ENCODE measurements at places on chromosomes 1 and 21. TPM values are rescaled to one million over a fixed set of nuclear protein-coding genes. Genes with fewer than 3 reads are reported as not detected.

- no peak for DNase-seq
These were observed 77.9 kb upstream of the LPGAT1 start for GRCh38 chr1:211908453-211908852.

GRCh38 chr1:17561247-17561548 is 21.7 kb downstream of the ARHGEF10L start:
- peak; percentile 12 for DNase-seq

GRCh38 chr1:214698559-214698958 is 95.6 kb downstream of the CENPF start:
- no peak for DNase-seq

GRCh38 chr1:43308635-43309404 is 8.0 kb downstream of the TIE1 start:
- DNase-seq, result no peak

SLC1A7 gene
- 2.4 TPM for total RNA-seq

GRCh38 chr1:245770156-245770555 is 615.4 kb downstream of the KIF26B start:
- DNase-seq, result peak; percentile 51

DNA sequence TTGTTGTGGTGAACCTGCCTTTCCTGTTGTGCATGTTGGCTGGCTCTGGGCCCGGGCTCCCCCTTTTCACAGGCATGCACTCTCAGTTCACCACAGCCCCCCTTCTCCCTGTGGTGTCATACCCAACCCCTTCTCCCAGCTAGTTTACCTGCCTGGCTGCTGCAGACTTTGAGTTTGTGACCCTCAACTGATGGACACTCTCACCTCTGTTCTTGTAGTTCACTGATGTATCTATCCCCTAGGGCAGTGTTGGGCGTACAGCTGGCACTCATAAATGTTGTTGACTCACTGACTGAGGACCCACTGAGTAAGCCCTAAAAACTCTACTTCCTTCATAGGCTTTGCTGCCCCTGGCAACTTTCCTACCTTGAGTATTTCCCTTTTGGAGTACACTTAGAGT is 54.9 kb downstream of the WDR64 start:
- DNase-seq, result peak; percentile 6

DNA sequence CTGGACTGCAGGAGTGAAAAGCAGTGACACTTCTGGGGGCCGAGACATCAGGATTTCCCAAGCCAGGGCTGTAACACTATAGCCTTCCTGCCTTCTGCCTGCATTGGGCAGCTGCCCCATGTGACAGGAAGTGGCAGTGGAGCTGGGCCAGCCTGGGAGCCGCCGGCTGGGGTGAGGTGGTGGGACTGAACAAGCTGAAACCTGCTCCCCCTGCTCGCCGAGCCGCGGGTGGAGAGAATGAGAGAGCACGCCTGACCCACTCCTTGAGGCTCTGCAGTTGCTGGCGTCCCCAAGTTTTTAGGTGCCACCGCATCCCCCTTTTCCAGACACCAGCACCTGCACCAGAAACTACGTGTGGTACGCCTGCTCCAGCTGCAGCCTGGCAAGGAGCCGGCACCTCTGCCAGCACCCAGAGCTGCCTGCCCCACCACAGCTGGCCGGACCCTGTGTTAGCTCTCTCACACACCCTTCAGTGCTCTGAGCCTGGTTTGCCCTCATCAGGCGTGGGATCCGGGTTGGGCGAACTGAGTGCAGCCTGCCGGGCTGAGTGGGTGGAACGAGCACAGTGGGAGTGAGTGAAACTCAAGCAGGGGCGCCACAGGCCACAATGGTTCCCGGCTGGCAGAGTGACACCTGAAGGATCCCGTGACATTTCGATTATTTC is 119.4 kb downstream of the AKT3 start:
- no peak for DNase-seq

DNA sequence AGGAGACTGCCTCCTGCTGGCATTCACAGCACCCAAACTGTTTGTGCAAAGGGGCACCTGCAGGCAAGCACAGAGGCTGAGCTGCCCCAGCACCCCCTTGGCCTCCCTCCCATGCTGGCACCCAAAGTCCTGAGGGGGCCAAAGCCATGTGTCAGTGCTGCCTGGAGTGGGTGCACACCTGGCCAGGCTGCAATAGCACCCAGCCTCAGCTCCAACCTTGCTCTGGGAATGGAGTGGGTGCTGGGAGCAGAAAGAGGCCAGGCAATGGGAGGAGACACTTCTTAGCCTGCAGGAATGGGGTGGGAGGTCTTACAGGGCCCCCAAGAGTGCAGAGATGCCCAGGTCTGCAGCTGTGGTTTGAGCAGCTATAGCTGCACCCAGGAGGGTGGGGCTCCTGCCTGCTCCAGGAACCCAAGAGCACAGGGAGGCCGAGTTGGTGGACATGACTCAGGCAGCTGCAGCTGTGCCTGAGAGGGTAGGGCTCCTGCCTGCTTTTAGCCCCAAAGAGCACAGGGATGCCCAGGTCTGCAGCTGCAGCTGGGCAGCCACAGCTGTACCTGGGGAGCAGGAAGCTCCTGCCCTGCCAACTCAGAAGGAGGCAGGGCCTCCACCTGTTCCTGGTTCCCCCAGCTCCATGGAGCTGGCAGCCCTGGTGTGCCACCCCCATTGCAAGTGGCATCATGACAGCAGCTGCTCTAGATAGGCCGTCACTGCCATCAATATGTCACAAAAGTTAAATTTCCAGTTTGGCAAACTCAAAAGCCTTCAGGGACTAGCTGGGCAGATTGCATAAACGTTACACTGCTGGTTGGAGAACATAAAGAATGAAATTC is 5.3 kb upstream of the CHD1L start:
- DNase-seq, result no peak

DNA sequence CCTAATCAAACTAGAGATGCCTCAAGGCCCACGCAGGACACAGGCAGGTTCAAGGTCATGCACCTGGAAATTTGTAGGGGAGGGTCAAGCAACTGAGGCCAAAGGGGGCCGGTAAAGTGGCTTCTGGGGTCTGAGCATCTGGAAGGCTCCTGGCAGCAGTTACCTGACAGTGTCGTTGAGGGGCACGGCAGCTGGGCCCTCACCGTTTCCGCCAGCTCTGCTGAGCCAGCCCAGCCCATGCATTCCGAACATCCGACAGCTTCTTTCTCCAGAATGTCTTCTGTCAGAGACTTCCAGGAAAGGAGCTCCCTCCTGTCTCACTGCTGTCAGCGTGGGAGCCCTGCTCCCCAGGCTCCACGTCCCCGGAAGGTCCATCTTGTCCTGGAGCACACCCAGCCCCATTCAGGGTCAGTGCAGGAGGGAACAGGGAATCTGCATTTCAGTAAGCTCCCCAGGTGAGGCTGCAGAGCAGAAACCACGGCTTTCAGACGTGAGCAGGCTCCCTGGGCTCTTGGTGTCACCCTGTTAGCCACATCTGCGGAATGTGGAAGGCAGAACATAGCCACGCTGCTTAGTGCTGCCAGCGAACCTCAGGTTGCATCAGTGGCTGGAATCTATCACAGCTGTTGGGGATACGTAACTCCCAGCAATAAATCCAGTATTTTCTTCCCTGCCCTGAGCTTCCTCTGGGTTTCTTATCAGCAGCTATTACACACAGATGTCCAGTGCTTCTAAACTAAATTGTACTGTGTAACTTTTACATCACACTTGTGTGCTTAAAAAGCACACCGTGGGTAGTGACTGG is 36.3 kb upstream of the FAM3B start:
- DNase-seq, result peak; percentile 84

DNA sequence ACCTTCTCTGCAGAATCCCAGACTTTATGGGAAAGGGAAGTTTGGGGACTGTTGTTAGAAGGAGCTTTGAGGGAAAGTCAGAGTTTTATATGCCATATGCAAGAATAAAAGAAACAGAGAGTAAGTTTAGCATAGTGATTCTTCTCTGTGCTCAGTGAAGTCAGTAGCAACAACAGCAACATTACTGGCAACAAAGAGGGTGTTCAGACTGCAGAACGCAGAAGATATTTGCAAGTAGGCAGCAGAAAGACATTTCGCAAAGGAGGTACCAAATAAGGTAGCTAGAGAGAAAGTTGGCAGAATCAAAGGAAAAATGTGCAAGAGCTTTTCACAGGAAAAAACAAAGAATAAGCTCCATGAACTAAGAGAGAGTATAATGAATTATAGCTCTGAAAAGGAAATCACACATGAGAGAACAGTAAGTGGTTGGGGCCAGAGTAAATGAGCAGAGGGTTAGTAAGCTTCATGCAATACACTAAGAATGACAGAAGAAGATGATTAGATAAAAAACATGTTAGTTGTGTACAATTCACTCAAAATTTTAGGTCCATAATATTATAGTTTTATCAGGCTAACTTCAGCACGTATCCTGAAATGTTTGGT is 98.1 kb downstream of the NEGR1 start:
- peak; percentile 17 for DNase-seq

GRCh38 chr1:156414461-156415064 is 45.6 kb downstream of the RHBG start:
- no peak for DNase-seq

GRCh38 chr1:162259894-162260455 is 116.7 kb downstream of the SPATA46 start:
- no peak for DNase-seq

- peak; percentile 43 for DNase-seq
These were observed 119.7 kb downstream of the HHAT start for GRCh38 chr1:210448297-210448892.

DNA sequence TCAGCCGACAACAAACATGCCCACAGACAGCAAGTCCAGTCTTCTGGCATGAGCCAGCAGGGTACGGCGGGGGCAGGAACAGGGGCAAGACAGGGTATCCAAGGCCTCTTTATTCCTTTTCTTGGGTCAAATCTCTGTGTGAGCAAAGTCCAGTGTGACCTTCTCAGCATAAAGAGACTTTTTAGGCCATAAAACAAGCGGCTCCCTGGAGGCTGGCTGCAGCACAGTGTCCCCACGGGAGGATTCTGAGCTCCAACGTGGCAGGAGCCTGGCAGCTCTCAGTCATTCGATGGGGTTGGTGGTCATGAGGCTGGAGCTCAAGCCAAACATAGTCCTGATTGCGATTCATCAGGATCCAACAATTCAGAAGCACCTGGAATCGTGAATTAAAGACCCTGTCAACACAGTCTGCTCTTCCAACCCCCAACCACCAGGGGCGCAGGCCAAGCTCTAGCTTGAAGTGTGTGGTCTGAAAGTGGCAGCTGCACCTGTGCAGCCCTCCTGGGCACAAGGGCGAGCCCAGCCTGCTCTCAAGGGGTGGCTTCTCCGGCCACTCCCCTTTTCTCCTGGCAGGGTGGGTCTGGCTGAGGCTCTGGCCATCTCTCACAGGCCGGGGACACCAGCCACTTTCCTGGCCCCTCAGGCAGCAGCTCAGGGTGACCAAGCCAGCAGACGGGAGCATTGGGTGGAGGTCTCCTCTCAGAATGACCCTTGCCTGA is 62.1 kb downstream of the SLC66A1 start:
- no peak for DNase-seq

DNA sequence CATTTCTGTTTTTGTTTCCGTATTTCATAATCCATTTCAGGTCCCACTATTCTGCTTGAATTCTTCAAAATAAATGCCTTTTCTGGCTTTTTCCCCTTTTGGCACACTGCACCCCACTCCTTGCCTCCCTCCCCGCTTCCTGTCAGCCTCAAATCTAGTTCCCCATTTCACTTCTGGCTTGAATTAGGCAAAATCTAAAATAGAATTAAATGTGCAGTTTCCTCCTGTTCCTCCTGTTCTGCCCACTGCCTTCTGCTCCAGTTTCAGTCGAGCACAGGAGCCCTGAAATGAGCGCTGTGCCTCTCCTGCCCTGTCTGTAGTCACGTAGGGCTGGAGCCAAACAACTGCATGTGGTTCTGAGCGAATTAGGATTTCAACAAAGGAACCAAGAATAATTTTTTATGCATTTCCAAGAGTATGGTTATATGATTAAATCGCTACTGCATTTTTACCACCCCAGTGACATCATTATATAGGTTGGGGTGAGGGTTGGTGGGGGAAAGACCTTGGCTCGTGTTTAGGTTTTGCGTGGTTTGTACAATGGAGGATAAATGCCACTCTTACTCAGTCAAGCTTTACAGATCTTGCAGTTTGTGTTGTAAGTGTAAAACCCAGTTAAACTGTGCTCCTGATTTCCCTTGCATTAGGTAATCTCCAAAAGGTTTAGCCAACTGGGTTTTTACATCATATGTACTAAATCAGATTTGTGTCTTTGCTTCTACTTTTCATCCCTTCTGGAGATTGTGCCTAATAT is 114.9 kb downstream of the VPS13D start:
- peak; percentile 32 for DNase-seq

KLF17 gene
- total RNA-seq, result 5.5 TPM

- peak; percentile 77 for DNase-seq
These were observed 475.4 kb upstream of the NR5A2 start for GRCh38 chr1:199551967-199552565.

DNA sequence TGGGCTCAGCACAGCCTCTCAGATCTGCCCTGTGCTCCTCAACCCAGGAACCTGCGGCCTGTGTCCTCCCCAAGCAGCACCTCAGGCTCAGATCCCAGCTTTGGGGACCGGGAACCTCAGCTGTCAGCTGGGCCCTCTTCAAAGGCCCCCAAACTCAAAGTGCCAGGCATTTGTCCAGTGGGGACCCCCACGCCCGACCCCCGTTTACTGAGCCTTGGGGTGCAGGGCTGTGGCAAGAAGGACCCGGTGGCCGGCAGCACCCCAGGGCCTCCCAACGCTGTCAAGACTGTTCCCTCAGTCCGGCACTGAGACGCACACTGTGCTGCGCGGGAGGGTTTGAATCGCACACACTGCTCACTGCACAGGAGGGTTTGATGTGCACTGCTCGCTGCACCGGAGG is 35.0 kb downstream of the MORN1 start:
- DNase-seq, result no peak

DNA sequence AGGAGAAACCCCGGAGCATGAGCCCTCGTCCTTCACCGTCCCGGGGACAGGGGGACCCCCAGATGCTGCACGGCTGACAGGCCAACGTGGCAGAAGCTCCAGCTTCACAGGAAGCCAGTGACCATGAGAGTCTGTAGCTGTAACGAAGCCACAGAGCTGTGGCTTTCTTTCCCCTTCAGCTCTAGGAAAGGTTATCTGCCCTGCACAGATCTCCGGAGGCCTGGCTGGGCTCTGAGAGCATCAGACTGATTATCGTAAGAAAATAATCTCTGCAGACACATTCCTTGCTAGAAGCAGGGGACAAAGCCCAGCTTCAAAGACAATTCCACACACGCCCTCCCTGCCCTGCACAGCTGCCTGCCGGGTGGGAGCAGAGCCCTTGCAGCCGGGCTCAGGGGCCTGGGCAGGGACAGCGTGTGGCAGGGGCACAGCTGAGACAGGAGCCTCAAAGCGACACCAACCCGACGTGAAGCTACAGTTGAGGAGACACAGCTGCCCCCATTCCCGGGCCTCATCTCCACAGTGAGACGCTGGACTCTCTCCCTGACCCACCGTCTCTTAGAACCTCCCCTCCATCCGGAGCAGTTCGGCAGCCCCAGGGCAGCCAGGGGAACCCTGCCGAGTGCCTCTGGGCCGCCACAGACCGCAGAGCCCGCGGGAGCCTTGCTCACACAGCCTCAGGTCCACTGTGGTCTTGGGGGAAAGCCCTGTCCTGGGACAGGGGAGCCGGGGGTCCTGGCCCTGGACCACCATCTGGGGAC is 30.6 kb downstream of the POFUT2 start:
- DNase-seq, result peak; percentile 86

DNA sequence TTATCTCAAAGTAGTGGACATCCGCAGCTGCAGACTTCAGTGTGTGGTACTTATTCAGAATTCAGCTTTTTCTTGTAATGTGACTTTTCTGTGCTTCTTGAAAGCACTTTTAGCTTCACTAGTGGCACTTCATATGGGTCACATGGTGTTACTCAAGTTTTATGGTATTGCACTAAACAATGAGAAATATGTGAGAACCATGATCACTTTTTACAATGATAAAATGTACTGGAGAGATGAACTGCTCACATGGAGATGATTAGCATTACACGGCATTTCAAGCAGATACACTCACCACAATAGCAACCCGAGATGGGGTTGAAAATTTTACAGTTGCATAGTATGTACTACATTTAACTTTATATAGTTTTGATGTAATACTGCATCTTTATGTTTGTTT is 40.1 kb upstream of the GPR52 start:
- no peak for DNase-seq

GOLPH3L gene
- total RNA-seq, result 18.8 TPM

Measured in umbilical cord (tissue), 2 donors.